ENCODE measurements at places on chromosomes 3 and 15.
A peak's percentile ranks its signal among the peaks of the same experiment; 100 is the strongest.

DNA sequence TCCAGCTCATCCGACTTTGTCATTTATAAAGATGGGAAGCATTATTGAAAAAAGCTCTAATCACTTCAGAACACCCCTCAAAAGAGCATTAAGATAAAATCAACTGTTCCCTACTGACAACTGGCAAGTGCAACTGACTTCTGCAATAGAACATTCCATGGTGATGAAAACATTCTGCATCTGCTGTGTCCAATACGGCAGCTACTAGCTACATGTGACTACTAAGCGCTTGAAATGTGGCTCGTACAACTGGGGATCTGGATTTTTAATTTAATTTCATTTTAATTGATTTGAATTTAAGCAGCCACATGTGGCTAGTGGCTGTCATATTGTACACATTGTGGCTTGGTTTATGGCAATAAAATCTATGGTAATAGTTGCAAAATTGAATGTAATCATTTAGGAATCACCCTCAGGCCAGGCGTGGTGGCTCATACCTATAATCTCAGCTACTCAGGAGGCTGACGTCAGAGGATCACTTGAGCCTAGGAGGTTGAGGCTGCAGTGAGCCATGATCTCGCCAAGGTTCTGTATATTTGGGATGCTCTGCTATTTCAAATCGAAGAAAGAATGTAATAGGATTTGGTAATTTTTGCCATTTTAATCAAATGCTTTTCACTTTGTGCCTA, 390.3 kb downstream of the GABRB3 start:
- DNase-seq = no peak

DNA sequence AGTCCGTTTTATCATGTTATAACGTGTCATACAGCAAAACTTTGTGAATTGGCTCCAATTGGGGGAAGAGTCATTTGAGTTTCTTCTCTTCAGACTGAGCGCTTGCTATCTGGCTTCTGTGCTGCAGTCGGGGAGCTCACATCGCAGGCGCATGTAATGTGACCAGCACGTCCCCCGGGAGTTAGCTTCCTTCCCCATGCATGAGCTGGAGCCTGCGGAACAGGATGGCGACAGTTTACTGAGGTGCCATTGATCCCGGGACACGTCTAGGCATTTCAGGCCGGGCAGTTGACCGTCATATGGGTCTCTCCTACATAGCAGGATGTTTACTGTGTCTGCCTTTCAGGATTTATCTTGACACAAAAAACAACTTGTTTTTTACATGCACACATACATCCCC, 44.8 kb downstream of the CMTM8 start:
- DNase-seq = no peak

DNA sequence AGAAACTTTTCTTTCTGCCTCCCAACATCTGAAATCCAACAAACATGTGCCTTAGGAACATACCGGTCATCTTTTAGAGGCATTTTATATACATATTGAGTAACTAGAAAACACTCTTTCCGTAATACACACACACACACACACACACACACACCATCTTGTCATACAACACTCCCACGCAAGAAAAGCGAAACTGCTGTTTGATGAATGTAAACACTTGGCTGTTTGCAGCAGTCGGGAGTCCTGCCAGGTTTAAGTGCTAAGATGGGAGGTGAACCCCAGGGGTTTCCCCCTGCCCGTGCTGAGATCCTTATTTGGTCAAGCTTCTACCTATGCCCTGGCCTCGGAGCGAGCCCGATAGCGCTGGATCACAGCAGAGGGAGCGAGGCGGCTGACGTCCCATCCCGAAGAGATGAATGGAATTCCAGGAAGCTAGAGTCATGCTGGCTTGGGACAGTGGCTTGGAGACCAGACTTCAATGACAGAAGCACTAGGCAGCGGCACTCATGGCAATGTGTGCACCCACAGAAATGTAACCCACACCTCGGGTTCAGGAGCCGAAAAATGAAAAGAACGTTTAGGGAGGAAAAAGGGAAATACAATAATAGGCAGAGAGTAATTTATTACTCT, 1.3 kb upstream of the THBS1 start:
- DNase-seq = peak; percentile 84

- DNase-seq = peak; percentile 11
Measured at GRCh38 chr15:31869686-31870307, 160.5 kb upstream of the CHRNA7 start.

DNA sequence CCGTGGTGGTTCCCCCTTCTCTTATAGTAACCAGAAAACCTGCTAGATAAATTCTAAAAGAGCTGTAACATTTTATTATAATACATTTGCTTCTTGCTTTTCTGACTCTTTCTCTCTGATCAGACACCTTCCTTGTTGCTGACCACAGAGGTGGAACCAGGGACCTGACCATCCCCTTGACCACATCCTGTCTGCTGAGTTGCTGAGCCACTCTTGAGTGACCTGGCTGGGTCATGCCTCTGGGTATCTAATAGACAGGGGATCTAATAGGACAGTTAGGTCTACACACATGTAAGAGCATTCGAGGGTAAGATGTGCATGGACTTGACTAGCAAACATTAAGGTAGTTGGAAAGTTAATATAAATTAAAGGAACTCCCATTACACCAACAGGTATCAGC, 22.8 kb upstream of the TRIM59 start:
- no peak for DNase-seq

DNA sequence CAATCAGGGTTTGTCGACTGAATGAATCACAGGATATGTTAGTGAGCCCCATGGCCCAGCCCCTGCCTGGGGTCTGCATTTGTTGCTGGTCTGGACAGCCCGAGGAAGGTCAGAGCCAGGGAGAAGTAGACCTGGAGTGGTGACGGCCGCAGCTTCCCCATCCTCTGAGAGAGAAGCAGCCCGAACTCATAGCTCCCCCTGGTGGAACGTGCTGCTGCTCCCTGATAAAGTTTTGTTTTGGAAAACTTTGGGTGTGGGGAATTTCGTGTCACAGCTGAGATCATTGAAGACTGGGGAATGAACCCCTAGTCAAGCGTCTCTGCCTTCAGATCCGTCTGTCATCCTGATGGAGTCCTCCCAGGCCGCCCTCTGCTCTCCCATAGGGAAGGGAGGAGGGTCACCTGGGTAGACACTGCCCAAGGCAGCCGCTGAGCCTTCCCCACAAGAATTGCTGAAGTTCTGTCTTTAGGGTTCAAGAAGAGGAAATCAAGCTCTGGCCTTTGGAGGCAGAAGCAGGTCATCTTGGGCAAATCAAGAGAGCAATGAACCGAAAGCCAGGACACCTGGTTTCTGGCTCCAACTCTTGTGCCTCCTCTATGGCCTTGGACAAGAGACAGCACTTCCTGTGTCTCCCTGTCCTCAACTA, 60.5 kb downstream of the GLDN start:
- DNase-seq = peak; percentile 66

DNA sequence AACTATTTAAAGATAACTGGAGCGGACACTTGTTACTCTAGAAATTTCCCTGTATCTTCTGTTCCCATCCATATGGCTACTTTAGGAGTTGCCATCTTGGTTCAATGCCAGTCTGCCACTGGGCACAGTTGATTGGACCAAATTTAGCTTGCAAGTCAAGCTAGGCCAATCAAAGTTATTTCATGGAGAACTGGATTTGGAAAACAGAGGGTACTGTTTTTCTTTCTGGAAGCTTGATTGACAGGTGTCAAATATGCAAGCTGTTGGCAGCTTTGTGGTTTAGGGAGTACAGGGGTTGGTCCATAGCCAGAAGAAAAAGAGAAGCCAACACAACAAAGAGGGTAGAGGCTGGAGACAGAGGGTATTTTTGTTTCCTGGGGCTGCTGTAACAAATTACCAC, 33.4 kb upstream of the KLHL25 start:
- DNase-seq = no peak

DNA sequence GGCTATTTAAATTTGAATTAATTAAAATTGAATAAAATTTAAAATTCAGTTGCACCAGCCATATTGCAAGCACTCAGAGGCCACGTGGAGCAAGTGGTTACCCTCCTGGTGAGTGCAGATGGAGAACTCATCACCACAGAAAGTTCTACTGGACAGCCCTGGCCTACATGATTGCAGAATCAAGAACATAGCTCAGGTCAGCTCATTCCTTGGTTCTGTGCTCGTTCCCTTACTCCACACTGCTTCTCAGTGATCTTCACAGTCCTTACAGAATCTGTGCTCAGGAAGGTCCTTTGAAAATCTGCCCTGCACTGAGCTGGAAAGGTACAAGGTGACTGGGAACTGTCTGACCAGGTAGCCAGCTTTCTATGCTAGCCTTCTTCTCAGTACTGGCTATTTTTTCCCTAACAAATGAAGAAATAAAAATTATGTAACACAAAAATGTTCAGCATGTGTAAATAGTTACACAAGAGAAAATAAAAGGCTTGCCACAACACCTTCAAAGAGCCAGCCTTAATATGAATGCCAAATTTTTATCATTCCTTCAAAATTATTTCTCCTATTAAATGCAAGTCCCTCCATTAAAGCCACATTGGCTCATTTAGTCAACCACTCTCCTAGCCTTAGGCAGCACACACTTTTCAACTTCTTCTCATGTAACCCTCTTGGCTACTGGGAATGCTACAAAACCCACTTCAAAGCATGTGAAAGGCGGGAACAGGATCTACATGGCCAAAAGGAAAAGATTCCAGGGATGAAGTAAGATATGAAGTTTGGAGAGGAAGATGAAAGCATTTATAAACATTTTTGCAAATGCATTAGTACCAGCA, 326.4 kb upstream of the WNT5A start:
- no peak for DNase-seq

DNA sequence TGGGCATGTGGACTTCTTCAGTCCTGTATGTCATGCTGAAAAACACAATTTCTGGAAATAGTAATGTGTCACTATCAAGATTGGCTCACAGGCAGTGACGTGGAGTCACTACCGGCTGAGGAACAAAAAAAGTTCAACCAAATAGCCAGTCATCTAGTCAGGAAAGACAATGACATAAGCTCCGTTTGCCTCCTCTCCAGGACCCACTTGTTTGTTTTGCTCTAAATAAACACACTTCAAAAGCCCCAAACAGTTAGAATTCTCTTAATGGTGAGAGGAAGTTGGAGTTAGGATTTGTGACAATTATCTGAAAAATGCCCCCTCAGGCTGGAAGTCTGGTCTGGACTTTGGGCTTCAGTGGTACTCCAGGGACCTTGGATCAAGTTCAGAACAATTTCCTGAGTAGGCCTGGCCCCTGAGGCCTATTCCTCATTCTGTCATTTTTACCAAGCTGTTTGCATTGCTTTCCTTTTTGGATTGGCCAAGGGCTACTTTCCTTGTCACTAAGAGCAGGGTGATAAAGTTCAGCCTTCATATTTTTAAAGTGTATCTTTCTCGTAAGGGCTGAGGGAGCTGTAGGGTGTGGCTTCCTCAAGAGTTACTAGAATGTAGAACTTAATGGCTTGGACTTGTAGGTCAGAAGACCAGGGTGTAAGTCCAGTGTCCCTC, 98.9 kb downstream of the EOMES start:
- no peak for DNase-seq

DNA sequence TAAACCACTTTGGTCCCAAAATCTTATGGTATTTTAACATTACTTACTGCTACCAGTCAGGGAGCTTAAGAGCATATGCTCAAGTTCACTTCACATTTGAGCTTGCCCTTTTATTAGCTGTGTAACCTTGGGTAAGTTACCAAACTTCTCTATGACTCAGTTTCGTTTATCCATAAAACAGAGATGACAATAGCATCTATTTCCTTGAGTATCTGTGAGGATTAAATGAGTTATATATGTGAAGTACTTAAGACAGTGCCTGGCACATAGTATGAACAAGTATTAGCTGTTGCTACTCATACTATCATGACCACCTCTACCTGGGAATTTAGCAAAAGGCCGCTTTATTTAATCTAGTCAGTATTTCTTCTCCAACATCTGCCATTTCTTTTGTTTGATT, 5.9 kb downstream of the ATOSA start:
- no peak for DNase-seq

DNA sequence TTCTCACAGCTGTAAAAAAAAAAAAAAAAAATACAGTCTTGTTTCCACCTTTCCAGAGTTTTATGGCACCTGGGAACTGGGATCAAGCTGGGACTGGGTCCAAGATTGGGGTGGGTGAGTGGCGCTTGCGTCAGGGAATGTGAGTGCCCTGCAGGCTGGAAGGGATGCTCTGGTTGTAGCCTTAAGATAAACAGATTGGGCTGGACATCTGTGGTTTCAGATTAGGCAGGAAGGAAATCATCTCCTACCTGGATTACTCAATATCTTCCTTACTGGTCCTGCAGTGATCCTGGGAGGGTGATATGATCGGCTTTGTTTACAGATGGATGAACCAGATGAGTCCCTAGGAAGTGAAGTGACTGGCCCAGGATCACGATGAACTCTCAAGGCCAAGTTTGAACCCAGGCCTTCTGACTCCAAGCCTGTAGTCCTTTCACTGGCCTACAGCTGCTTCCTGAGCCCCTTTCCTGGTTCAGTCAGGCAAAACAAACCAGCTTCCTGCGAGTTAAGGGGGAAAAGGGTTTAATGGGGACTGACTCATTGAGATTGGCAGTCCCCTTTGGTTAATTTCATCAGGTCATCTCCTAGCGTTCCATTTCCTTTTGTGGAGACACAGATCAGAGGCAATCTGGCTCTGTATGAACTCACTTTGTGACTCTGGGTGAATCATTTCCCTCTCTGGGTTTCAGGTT, 179.8 kb downstream of the THSD4 start:
- DNase-seq = peak; percentile 90

DNA sequence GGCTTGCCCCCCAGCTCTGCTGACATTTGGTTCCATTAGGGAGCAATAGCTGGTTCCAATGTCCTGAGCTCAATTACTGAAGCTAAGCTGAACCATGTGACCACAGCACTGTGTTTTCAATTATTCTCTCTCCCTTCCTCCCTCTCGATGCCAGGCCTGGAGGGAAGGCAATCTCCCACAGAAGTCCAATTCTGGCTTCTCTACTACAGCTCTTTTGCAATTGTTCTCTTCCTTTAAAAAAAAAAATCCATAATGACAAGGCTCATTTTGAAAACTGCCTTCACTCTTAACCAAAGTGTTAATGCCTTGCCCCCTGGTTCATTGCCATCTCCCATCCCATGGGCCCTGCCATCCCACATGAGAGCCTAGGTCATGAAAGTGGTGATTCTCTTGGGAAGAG, 24.8 kb downstream of the IL16 start:
- no peak for DNase-seq

Data from urothelium cell line (cell line).